Non-pigmented ciliary epithelial cell (primary cell): ENCODE measurements at places on chromosomes 4 and X.

GRCh38 chrX:131045726-131046125, 12.4 kb upstream of the ARHGAP36 start:
- no peak for DNase-seq

DNA sequence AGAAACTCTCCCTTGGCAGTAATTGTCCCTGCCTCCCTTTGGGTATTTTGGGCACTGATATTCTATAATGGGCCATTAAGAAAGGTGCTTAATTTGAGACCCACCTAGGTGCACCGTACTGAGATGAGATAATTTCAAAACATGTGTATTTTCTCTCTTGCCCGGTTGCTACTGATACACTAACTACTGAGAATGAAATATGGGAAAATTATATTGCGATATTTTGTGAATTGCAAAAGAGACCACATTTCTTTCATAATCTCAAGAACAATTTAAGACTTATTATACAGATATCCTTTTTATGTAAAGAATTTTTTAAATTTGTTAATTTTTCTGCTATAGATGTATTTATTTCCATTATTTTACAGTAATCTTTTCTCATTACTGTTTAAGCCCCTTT, 284.9 kb downstream of the ADGRL3 start:
- DNase-seq, result no peak

DNA sequence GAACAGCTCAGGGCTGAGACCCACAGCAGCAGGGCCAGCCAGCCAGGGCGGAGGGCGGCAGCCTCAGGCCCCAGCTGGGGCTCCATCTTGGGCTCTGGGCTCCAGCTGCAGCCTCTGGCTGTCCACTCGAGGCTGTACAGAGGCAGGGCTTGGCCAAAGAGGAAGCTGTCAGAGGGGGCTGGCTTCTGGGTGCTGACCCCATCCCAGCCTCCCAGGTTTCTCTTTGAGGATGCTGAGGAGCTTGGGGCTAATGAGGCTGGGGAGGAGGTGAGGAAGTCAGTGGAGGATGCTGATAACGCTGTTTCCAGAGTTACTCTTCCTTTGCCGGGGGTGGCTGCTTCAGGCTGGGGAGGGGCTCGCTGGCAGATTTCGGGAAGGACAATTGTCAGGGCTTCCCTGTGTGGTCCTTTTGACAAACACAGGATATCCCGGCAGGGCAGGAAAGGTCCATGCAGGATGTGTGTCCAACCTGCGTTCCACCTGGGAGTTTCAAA, at the start of gene DIPK2B:
DIPK2B (minus strand) TSS at position 136 of the 494 bp plus-strand sequence; CDS start at position 86, 50 bp downstream.
- no peak for DNase-seq

DNA sequence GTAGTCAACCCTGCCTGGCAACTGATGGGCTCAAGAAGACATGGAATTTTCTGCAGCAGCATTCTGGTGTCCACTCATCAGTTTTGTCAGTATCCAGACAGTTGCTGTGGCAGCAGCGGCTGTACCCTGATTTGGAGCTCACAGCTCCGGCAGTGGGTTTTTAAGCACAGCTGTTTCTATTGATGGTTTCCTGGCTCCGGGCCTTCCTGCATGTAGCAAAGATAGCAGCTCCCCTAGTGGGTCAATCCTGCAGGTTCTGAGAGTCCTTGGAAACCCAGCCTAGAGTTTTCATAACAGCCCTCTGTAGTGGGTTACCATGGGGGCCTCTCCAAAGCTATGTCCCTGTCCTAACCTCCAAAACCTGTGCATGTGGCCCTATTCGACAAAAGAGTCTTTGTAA, 84.0 kb upstream of the ATP6AP2 start:
- no peak for DNase-seq

GRCh38 chr4:10466161-10466560, 8.9 kb upstream of the ZNF518B start:
- DNase-seq, result no peak

DNA sequence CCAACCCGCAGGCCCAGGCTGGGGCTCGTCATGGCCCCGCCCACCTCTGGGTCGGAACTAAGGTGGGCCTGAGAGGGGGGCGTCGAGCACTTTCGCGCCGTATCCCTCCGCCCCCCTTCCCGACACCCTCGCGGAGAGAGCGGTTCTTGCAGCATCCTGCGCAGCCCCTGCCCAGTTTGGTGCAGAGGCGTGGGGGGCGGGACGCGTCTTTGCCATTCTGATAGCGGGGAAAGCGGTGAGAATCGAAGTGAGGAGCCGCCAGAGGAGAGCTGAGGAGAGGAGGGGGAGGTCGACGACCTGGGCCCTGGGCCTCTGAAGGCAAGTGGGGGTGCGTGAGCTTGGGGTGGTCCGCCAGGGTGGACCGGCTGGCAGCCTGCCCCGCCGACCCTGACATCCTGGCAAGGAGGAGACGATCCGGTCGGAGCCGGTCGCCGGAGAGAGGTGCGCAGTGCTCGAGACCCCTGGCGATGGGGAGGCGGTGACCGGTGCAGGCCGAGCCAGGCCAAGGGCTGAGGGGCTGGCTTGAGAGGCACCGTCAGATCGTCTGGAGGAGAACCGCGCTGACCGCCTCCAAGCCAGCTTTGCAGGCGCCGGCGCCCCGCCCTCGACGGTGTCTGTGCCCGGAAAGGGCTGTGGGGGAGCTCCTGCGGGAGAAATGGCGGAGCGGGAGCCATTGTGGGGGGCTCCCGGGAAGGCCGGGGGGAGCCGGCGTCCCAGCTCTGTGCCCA, 25.5 kb downstream of the GPRASP3 start:
- DNase-seq, result no peak

GRCh38 chrX:140775211-140775610, 65.7 kb downstream of the LINC00632 start:
- DNase-seq, result no peak

DNA sequence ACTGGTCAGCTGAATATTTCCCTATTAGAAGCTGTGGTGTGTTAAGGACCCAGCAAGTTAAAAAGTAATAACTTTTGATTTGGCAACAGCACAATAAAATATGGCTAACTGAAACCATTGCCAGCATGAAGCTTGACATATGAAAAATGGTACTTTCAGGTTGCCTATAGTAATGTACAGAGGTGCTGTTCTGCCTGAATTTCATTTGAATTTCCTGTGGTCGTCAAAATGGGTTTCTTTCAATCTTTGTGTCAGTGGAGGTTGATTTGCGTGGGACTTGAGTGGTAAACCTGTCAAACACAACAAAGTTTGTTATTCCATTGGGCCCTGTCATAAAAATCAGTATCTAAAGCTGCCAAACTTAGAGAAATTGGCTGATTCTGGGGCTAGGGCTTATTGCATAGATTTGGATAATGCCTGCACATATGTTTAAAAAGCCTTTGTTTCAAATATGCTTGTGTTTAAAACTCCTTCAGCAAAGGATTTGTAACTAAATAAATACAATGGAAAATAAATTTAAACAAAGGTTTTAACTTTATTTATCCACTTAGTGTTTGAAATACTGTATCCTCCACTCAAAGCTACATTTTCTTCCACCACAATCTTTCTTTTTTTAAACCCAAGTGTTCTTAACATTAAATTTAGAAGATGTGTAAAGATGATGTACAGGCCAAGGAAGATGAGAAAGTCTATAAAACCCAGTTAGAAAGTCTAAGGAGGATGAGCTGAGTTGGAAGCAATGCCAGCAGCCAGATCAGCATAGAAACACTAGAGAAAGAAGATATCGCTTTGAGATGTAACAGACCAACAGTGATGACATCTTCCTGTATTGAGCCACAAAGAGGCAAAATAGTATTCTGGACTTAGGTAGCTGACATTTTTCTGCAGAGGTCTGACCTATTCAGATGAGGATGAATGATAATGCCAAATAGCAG, 134.8 kb upstream of the GIMD1 start:
- no peak for DNase-seq

DNA sequence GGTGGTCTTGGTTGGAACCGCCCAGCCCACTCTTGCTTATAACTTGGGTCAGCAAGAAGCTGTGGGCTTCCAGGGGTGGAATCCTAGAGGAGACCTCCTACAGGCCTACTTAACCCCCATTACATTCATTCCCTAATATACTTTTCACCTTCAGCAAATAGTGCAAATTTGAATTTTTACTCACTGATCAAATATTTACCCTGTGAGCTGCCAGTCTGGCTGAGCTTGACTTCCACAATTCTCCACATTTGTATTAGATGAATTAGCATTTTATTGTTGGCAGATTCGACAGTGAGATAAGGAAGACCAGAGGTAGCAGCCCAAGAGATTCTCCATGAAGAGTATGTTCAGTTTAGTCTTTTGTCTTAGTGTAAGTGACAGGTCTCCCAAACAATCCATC, 199.6 kb downstream of the BCOR start:
- DNase-seq, result no peak

DNA sequence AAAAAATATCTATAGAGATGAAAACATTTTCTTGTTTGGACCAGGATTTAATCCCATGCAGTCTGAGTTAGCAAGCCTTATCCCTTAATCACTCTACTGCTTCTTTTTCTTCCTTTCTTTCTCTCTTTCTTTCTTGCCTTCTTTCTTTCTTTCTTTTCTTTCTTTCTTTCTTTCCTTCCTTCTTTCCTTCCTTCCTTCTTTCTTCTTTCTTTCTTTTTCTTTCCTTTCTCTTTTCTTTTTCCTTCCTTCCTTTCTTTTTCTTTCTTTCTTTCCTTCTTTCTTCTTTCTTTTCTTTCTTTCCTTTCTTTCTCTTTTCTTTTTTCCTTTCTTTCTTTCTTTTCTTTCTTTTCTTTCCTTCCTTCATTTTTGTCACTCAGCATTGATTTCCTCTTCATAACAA, 434.6 kb downstream of the FAT4 start:
- DNase-seq, result no peak

DNA sequence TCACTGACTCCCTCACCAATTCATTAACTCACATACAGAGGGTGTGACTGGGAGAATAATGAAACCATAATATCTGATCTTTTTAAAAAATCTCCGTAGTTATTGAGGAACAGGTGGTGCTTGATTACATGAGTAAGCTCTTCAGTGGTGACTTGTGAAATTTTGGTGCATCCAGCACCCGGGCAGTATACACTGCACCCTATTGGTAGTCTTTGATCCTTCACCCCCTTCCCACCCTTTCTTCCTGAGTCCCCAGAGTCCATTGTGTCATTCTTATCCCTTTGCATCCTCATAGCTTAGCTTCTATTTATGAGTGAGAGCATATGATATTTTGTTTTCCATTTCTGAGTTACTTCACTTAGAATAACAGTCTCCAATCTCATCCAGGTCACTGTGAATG, 1143.8 kb downstream of the PCDH19 start:
- no peak for DNase-seq

- DNase-seq, result no peak
Measured at GRCh38 chr4:41285864-41286235, 29.1 kb downstream of the UCHL1 start.

DNA sequence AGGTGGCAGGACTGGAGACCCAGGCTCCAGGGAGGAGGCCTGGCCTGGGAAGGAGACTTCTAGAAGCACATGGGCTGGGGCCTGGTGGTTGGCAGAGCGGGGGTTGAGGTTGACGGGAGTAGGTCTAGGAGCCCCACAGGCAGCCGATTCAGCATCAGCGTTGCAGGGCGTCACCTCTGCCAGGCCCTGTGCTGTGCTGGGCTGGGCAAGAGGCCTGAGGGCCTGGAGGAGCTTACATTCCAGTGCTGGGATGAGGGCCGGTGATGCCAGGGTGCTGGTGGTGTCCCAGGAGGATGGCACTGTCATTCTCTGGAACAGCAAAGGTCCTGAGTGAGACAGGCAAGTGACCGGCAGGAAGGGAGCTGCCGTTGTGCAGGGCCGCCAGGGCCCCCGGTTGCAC, 76.6 kb downstream of the SORCS2 start:
- DNase-seq, result no peak

- DNase-seq, result no peak
Measured at GRCh38 chrX:110159865-110160264, 157.0 kb downstream of the TMEM164 start.

GRCh38 chrX:53188763-53189162, 36.2 kb downstream of the KDM5C start:
- DNase-seq, result no peak

DNA sequence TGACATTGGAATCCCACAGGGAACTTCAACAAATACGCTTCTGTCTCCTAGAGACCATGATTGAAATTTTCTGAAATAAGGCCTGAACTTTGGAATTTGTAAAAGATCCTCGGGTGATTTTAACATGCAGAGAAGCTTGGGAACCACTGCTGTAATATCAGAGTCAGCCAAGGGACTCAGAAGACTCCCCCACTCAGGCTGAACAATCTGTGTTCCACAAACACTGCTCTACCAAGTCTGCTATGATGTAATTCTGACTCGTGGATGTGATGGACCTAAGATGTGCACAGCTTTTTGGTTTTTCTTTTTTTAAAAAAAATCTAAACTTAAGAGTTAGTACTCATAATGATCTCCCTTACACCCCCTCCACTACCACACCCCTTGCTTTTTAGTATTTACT, 26.0 kb downstream of the LRP2BP start:
- DNase-seq, result no peak

- no peak for DNase-seq
Measured at GRCh38 chrX:3160756-3161155, 119.5 kb downstream of the ARSF start.

DNA sequence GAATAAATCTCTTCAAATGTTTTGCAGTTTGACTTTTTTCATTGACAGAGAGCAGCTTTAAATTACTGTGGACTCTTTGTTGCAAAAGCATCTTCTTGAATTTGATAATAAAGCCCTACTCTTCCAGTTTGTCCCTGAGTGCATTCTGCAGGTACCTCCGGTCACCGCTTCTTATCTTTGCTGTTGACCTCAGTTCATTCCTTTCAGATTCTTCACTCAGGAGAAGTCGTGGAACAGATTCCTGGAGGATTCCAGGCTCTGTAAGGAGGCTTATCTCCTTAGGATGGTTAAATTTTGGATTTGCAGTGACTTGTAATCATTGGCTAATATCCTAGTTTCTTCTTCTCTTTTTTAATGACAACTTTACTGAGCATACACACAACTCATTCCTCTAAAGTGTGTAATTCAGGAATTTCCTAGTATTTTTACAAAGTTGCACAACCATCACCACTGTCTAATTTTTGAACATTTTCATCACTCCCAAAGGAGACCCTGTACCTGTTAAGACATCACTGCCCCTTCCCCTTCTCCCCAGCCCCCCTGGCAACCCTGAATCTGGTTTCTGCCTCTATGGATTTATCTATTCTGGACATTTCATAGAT, 22.0 kb downstream of the TBL1X start:
- DNase-seq, result no peak

GRCh38 chrX:51421972-51422597, 74.3 kb downstream of the NUDT11 start:
- DNase-seq, result no peak

- DNase-seq, result no peak
Measured at GRCh38 chrX:34072906-34073305, 59.2 kb downstream of the FAM47A start.

DNA sequence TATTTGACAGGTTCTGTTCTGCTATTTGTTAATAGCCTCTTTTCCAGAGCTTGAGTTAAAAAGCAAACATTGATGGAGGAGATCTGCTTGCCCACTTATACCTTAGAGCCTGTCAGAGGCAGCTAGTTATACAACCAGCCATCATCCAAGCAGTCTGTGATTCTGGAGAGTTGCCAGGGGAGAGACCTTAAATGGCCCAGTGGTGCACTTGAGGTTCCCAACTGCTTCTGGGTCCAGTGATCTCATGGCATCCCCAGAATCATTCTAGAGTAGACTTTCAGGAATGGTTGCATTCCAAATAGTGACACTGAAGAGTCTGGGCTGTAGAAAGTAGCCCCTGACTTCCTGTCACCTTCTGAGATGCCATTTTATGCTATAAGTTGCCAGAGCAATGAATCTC, 160.7 kb downstream of the FHIP1A start:
- DNase-seq, result no peak

GRCh38 chrX:109939498-109939897, 63.4 kb upstream of the TMEM164 start:
- DNase-seq, result no peak
